ENCODE measurements at places on chromosomes 5 and 9. TPM values are rescaled to one million over a fixed set of nuclear protein-coding genes. Genes with fewer than 3 reads are reported as not detected.

The PPP2R2B gene
- 32.9 TPM for polyA plus RNA-seq

The F2RL2 gene
- 0.32 TPM for polyA plus RNA-seq

The ARHGEF39 gene
- 5.6 TPM for polyA plus RNA-seq

The TBC1D13 gene
- 39.4 TPM for polyA plus RNA-seq

The ZMYND19 gene
- polyA plus RNA-seq: 48.1 TPM

The IL33 gene
- not detected for polyA plus RNA-seq

The C7 gene
- 64.0 TPM for polyA plus RNA-seq

Data from cardiac muscle cell (in vitro differentiated cells and primary cell).